ENCODE measurements at places on chromosomes 2 and 18. TPM values are rescaled to one million over a fixed set of nuclear protein-coding genes. Genes with fewer than 3 reads are reported as not detected.

DNA sequence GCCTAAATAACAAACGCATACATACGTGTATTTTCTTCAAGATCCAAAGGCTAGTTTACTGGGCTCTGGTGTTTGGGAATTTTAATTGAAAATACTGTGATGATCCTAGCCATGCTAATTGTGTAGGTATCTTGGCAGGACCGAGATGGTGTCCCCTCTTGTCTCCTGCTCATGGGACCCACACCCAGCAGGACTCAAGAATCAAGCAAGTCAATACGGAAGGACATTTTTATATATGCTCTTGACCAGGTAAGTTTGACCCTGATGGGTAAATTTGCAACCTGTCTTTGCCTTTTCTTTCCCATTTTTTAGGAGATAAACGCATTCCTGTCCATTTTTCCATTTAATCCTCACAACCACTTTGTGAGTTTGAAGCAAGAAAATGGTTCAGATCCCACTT, 111.8 kb upstream of the MYCN start:
- no peak for DNase-seq

DNA sequence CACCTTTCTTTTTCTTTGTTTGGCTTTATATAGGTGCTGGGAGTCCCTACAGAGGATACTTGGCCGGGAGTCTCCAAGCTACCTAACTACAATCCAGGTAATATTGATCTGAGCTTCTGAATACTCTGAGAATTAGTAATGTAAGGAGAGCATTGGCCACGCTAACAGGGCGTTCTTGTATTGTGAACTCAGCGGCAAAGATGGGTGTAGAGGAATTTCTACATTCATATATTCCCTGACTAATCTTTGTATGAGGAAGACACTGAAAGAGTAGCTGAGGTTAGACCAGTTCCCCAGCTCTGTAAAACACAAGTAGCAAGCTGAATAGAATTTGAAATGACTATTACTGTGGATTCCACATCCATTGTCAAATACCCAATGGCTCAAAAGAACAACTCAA, 48.5 kb downstream of the CDK15 start:
- DNase-seq, result peak; percentile 81

DNA sequence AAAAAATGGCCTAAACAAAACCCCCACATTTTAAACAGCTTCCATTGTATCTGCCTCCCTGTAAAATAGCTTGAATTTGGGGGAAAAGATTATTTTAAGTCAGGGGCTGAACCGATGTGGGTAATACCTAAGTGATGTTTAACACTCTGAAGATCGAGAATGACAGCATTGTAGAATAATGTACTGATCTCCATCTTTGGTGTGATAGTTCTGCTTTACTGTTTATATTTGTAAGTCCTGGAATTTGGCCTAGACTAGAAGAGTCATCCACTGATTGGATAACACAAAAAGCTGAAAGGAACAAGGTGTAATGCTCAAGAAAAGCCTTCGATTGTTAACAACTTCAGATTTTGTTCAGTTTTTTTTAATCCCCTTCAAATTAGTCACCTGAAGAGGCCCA, 53.8 kb upstream of the CCDC68 start:
- DNase-seq, result no peak

OTOS gene
- total RNA-seq, result not detected

CWC22 gene
- 15.2 TPM for total RNA-seq

CDH2 gene
- total RNA-seq, result 78.7 TPM

SLC1A4 gene
- total RNA-seq, result 47.7 TPM

SERPINB4 gene
- total RNA-seq, result not detected

DNA sequence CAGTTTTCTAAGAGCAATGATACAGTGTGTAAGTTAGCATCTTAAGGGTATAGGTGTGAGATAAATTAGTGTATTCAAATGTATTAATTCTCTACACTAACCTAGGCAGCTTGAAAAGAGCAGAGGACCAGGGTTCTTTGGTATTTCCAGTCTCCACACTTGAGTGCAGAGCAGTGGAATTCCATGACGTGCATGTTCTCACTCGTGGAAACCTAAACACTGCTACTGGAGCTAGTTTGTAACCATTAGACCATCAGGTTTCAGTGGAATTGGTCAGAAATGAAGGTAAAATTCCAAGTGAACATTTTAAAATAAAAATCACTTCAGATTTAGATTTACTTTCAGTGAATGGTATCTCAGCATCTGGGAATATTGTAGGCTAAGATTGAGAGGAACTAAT, 9.0 kb downstream of the SPTBN1 start:
- no peak for DNase-seq

GRCh38 chr18:64180171-64180570, 31.3 kb upstream of the LINC00305 start:
- DNase-seq, result no peak

GRCh38 chr2:10142640-10142965, 20.1 kb downstream of the RRM2 start:
- DNase-seq, result no peak

RNF125 gene
- total RNA-seq, result 0.59 TPM

DNA sequence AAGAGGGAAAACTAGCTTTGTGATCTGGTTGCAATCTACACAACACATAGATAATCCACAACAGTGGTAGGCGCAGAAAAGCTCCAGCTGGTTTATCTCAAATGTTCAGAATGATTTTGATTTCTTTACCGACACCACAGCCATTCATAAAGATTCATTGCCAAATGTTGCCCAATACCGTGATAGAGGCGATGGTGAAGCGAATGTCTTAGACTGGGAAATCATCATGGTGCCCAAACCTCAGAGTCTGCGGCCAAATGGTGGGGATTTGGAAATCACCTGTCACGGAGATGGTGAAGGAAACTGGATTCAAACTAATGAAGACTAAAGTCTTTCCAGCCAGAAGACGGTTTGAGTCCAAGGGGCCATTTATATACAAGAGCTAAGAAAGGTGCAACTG, 48.5 kb upstream of the CCDC150 start:
- no peak for DNase-seq

GRCh38 chr18:49499046-49499637, 12.1 kb upstream of the C18orf32 start:
- peak; percentile 71 for DNase-seq

DNA sequence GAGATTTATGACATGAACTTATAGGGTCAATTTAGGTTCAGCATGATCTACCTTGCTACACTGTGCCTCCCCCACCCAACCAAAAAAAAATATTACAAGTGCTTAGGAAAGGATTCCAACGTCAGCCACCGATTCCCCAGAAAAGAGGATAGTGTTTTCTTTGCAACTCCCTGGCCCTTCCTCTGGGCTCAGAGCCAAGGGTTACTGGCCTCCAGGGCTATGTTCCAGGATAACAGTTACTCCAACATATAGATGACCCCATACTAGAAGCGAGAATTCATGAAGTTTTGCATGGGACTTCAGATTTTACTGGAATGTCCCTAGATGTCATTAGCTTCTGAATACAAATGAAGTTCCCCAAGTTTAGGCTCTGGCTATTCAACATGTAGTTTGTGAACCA, 172.1 kb downstream of the UPP2 start:
- no peak for DNase-seq

- DNase-seq, result peak; percentile 97
Measured at GRCh38 chr2:237669628-237670392, 42.4 kb downstream of the LRRFIP1 start.

DNA sequence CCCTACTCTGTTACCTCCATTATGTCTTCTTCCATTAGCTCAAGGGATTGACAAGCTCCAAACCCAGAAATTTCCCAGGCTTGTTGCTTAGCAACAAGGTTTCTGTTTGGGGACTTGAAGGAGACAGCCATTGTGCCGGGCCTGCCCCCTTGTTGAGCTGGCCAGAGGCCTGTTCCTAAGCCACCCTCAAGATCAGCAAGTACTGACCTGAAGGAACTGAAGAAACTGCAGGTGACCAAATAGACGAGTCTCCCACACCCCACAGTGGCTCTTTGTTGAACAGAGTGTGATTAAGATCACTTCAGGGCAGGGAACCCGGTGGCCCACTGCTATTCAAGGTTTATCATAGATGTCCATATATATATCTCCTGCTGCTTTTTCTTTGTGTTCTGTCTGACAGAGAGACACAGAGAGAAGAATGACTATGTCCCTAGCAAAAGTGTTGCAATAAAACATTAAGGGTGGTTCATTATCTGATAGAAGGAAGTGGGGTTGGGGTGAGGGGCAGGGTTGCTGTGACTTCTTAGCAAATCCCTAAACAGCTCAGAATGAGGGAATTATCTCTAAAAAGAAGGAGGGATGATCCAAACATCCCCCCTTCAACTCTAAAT, 69.2 kb downstream of the RNF144A start:
- no peak for DNase-seq

CHRNG gene
- total RNA-seq, result not detected

Measured in osteoblast (primary cell).